ENCODE measurements at places on chromosomes 3 and 15. TPM values are rescaled to one million over a fixed set of nuclear protein-coding genes. Genes with fewer than 3 reads are reported as not detected.

The LOXL1 gene
- polyA plus RNA-seq: 114 TPM

The ECE2 gene
- polyA plus RNA-seq: not detected

The AGBL1 gene
- not detected for polyA plus RNA-seq

The ZCWPW2 gene
- polyA plus RNA-seq: 0.76 TPM

The ARHGEF26 gene
- 0.98 TPM for polyA plus RNA-seq

The PLA1A gene
- not detected for polyA plus RNA-seq

The POLQ gene
- polyA plus RNA-seq: 1.4 TPM

The LAMB2 gene
- 470 TPM for polyA plus RNA-seq

The SHC4 gene
- 5.1 TPM for polyA plus RNA-seq

The FBN1 gene
- 424 TPM for polyA plus RNA-seq

The POC1A gene
- 4.5 TPM for polyA plus RNA-seq

The TGM4 gene
- polyA plus RNA-seq: 0.12 TPM
